Cardiac muscle cell (in vitro differentiated cells and primary cell): ENCODE measurements at places on chromosomes 16 and 17. TPM values are rescaled to one million over a fixed set of nuclear protein-coding genes. Genes with fewer than 3 reads are reported as not detected.

DNA sequence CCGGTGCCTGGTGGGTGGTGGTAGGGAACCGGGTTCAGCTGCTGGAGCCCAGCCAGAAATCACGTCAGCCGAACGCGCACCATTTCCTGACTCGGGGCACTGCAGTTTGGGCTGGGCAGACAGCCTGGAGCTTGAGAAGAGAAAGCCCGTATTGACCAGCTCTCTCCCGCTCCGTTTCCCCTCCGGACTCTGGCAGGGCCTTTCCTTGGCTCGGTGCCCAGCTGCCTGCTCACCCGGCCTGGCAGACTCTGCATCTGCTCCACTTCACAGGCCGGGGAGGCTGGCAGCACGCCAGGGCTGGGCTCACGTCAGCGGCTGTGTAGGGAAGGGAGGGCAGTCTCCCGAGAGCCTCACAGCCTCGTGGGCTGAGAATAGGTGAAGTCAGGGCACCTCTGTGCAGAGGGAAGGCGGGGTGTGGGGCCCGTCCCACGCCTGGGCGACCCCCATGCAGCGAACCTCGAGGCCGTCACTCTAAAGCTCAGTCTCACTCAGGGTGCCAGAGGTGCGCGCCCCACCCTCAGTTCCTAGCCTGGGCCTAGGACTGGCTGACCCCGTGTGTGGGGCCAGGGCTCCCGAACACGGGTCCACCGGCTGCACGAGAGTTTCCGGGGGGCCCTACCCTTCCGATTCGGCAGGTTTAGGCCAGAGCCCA lies 59.1 kb downstream of the OR1D5 start:
- peak; percentile 99 for DNase-seq

- DNase-seq: no peak
These were observed 47.4 kb upstream of the MEIOC start for GRCh38 chr17:44608727-44609435.

DNA sequence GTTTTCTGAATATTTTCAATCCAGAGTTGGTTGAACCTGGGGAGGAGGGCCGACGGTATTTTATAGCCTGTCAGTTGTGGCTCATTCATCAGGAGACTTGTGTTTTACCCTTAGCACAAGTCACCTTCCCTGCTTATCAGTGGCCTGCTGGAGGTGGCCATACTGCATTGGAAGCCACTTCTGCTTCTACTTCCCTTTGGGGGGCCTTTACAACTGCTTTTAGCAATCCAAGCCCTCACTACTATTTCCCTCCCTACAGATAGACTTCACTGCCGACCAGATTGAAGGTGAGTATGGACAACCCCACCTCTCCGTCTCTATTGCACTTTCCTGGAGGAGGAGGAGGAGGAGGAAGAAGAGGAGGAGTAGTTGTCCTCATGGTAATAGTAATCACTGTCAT lies 4.4 kb downstream of the MYL4 start:
- DNase-seq: no peak

DNA sequence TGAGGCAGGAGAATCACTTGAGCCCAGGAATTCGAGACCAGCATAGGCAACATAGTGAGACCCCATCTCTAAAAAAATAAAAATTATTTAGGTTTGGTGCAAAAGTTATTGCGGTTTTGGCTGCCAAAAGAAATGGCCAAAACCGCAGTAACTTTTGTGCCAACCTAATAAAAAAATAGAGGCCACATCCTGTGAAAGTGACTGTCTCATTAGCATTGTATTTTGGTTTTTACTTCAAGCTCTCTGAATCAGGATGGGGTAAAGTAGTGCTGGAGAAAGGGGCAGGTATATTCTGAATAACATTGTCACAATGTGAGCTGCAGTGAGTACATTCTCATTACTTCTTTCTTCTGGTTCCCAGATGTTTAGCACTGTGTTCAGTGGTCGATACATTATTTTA lies 36.0 kb downstream of the ATP6V0A1 start:
- no peak for DNase-seq

- DNase-seq: peak; percentile 20
These were observed 157.0 kb downstream of the CCDC182 start for GRCh38 chr17:57588086-57588485.

GRCh38 chr17:12627781-12628451 lies 37.8 kb upstream of the MYOCD start:
- DNase-seq: no peak

- no peak for DNase-seq
These were observed 43.4 kb upstream of the IRX6 start for GRCh38 chr16:55280587-55280986.

GRCh38 chr16:57051696-57052228 lies 40.6 kb upstream of the CPNE2 start:
- no peak for DNase-seq

- DNase-seq: no peak
These were observed 132.5 kb downstream of the AATF start for GRCh38 chr17:37081287-37081686.

GRCh38 chr16:55943267-55943666 lies 68.1 kb upstream of the CES5A start:
- no peak for DNase-seq

DNA sequence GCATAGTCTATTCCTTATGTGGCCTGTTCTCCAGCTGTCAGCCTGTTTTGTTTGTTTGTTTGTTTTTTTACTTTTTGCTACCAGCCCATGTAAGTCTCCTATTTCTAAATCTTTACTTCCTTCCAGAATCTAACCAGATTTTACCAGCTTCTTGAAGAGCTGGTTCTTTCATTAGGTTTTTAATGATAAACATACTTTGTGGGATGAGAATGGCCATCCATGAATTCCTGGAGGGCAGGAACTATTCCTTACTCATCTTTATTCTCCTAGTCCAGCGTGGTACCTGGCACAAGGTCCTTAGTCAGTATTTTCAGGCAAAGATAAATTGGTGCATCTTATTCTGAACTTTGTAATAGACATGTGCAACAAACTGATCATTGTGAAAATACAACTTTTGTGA lies 17.3 kb downstream of the RSPRY1 start:
- no peak for DNase-seq

GRCh38 chr17:45405250-45406086 lies 27.2 kb downstream of the ARHGAP27 start:
- peak; percentile 44 for DNase-seq

DNA sequence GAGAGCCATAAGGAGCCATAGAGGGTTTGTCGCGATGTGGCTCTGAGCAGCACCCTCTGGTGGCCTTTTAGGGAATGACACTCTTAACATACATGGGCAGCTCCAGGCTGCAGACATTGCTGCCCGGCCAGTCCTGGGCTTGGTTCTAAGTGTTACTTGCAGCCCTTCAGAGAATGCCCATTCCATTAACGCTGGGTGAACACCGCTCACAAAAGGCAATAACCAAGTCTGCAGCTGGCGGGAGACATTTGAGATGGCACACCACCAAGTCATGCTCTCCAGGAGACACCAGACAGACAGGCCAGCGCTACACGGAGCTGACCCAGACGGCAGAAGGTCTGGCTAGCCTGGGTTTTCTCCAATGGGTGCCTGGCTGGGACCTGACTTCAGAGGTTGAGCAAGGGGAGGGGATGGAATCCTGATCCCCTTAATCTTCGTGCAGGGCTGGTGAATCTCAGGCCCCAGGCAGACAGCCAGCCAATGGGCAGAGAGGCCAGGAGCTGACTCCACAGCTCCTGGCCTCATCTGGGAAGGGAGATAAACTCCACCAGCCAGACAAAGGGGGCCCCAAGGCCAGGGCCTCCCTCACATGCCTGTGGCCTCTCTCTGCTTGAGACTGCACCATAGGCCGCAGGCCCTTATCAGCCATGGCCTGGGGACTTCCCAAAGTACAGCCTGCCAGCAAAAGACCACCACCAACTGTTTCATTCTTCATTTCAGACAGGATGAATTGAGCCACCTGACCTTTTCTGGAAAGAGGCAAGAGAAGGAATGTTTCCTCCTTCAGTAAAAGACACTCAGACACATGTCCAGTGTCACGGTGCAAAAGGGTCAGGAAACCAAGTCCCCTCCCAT lies 58.8 kb downstream of the ZDHHC7 start:
- peak; percentile 91 for DNase-seq

DNA sequence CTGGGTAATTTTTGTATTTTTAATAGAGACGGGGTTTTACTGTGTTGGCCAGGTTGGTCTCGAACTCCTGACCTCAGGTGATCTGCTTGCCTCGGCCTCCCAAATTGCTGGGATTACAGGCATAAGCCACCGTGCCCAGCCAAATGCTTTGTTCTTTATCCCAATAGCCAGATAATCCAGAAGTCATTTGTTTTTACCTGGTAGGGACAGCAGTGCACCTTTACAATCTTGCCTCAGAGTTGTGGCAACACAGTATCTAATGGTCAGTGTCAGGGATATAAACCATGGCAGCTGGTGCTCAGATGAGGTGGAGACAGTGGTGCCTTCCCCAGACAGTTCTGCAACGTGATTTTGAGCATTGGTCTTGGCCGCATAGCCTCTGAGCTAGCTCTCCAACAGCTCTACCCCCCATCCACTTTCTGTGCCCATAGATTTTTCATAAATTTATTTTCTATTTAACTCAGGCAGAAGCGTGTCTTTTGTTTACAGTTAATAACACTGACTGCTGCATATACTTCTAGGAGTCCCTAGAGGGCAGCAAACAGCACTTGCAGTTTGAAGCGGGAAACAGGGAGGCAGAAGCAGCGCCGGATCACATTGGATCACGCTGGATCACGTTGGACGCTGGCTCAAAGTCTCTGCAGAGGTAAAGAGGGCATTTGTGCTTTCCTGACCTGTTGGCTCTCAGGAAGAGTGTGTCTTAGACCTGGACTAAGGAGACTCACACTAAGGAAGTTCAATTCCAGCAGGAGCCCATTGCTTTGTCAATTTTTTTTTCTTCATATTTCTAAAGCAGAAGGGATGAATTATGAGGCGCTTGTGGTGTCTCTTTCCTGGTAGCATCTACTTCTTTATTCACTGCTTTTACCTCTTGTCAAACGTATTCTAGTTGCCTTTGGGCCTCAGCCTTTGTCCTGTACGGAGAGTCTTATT lies 5.1 kb upstream of the GGT6 start:
- DNase-seq: peak; percentile 86

GRCh38 chr17:18318117-18318516 lies 3.0 kb downstream of the SMCR8 start:
- no peak for DNase-seq

DNA sequence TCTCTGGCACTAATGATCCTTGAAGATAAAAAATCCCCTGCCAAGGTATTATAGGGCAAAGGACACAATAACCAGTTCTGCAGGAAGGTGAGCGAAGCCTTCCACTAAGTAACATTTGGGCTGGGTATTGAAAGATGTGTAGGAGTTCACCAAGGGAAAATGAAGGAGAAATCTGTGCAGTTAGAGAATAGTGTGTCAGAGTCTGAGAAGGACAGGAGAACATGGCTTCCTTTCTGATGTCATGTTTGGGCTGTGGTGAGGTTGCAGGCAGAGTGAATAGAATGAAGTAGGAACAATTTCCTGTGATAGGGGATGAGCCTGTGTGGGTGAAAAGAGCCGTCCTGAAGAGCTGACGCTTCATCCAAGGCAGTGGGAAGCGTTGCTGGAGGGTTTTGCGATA lies 24.1 kb upstream of the CIITA start:
- DNase-seq: no peak

GRCh38 chr17:962670-963069 lies 16.9 kb downstream of the NXN start:
- no peak for DNase-seq

DNA sequence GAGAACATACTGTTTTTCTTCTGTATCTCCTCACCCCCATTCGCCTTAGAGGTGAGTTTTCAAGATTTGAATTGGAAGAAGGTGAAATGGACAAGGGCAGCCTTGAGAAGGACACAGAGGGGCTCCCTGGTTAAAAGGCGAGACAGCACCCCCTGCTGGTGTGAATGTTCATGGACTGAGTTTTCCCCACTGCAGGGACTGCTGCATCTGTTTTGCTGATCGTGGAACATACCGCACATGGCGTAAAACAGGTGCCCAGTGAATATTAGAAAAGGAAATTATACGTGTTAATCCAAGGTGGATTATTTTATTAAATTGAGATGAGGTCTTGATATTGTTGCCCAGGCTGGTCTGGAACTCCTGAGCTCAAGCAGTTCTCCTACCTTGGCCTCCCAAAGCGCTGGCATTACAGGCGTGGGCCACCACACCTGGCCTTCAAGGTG lies 54.5 kb downstream of the NDE1 start:
- DNase-seq: peak; percentile 82

DNA sequence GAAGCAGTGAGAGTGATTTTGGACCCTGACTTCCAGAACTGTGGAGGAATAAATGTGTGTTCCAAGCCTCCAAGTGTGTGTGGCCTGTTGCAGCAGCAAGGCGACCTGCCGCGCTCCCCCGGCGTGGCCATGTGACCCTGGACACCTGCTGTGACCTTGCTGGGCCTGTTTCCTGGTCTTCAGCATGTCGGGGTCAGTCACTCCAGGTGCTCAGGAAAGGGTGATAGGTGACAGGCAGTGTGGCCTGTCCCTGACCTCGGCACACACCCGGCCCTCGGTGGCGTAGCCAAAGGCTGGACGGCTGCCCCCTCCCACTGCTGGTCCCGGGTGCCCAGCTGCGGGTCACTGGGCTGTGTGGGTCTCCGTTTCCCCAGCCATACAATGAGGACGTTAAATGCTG lies 31.8 kb upstream of the ZNF469 start:
- DNase-seq: no peak

GRCh38 chr17:42873315-42873714 lies 22.3 kb downstream of the AOC3 start:
- no peak for DNase-seq

- no peak for DNase-seq
These were observed 6.8 kb downstream of the MFSD11 start for GRCh38 chr17:76744747-76745146.

- DNase-seq: peak; percentile 61
These were observed 172.8 kb upstream of the ZNF267 start for GRCh38 chr16:31700530-31701388.

GRCh38 chr17:57381498-57381897 lies 125.2 kb downstream of the MSI2 start:
- DNase-seq: no peak

Gene SLC5A10
- 0.06 TPM in 1 of 2 replicates, not detected in the other for total RNA-seq

Gene TBC1D16
- 30.3 and 37.5 TPM in 2 replicates for total RNA-seq

Gene TBC1D3D
- total RNA-seq: 3.0 and 3.8 TPM in 2 replicates

Gene MAPK7
- 26.8 and 27.1 TPM in 2 replicates for total RNA-seq

Gene GUCY2D
- 1.1 TPM in 1 of 2 replicates, not detected in the other for total RNA-seq

Gene NLRP1
- 103 and 138 TPM in 2 replicates for total RNA-seq

Gene NPIPB4
- 5.2 and 6.5 TPM in 2 replicates for total RNA-seq

Gene SLFN11
- total RNA-seq: not detected in 2 replicates

Gene LPO
- not detected in 2 replicates for total RNA-seq

Gene GRAPL
- 0.57 TPM in 1 of 2 replicates, not detected in the other for total RNA-seq

Gene KRT14
- total RNA-seq: not detected in 2 replicates

Gene PTX4
- 0.30 and 0.49 TPM in 2 replicates for total RNA-seq

Gene LLGL2
- total RNA-seq: 28.1 and 40.3 TPM in 2 replicates

Gene MKS1
- total RNA-seq: 18.0 and 29.7 TPM in 2 replicates

Gene CBFA2T3
- total RNA-seq: 0.21 and 0.69 TPM in 2 replicates

Gene CD300H
- not detected in 2 replicates for total RNA-seq
